Activated CD4-positive, alpha-beta T cell treated with anti-CD3 and anti-CD28 coated beads for 24 hours (primary cell): ENCODE measurements at places on chromosomes 2 and 18.

GRCh38 chr2:171547256-171547655 lies 25.0 kb downstream of the CYBRD1 start:
- DNase-seq: no peak

GRCh38 chr2:119730671-119731177 lies 29.0 kb upstream of the PTPN4 start:
- DNase-seq: no peak

DNA sequence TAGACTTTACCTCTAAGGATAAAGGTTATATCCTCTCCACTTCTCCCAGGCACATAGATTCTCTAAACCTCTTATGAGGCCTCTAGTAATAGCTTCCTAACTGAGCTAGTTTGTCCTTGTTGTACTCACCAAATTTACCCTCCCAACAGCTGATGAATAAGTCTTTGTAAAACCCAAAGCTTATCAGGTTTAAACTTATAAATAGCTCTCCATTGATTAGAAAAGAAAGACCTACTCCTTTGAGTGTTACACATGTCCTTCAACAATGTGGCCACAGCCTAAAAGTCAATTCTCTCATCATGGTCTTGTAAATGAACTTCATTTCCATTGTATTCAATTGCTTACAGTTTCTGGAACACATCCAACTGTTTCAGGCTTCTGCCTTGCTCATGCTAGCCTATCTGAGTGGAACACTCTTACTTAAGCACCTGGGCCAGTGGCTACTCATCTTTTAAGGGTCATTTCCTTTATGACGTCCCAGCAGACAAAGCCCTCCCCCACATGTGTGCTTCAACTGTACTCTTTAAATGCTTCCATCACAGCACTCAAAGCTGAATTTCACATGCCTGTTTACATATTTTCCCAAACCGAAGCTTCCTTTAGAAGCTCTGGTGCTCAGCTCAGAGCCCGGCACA lies 131.6 kb downstream of the CDH2 start:
- DNase-seq: no peak

GRCh38 chr2:60867848-60868247 lies 13.5 kb upstream of the REL start:
- no peak for DNase-seq

DNA sequence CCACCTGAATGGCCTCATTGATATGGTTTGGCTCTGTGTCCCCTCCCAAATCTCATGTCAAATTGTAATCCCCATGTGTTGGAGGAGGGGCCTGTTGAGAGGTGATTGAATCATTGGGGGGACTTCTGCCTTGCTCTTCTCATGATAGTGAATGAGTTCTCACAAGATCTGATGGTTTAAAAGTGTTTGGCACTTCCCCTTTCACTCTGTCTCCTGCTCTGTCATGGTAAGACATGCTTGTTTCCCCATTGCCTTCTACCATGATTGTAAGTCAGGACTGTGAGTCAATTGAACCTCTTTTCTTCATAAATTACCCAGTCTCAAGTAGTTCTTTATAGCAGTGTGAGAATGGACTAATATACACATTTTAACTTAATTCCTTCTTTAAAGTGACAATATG lies 146.8 kb upstream of the KCNJ3 start:
- no peak for DNase-seq

GRCh38 chr2:186771850-186772463 lies 77.0 kb downstream of the ZSWIM2 start:
- no peak for DNase-seq

GRCh38 chr2:190343536-190344275 lies at the start of gene INPP1:
Gene INPP1, plus strand, starts transcription at chr2:190343589. Its CDS starts 16,514 bp downstream, at chr2:190360103.
- DNase-seq: no peak

GRCh38 chr2:100193291-100193710 lies 50.9 kb upstream of the AFF3 start:
- no peak for DNase-seq

DNA sequence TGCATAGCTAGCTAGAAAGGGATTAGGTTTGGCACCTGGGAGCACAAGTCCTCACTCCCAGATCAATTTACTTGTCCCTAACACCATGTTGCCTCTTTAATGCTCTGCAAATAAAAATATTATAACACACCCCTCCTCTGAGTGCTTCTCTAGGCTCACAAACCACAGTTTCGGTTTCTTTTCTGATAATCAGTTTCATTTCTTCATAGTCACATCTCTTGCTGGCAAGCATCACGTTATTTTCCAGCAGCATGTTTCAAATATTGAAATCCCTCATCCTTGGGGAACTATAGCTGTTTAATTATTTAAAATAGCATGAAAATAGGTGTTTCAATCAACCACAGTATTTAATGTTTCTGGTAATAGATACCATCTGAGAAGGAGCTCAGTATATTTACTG lies 13.9 kb upstream of the SMCHD1 start:
- DNase-seq: no peak

- DNase-seq: no peak
Observed at GRCh38 chr2:127032621-127033020, 74.3 kb downstream of the BIN1 start.

DNA sequence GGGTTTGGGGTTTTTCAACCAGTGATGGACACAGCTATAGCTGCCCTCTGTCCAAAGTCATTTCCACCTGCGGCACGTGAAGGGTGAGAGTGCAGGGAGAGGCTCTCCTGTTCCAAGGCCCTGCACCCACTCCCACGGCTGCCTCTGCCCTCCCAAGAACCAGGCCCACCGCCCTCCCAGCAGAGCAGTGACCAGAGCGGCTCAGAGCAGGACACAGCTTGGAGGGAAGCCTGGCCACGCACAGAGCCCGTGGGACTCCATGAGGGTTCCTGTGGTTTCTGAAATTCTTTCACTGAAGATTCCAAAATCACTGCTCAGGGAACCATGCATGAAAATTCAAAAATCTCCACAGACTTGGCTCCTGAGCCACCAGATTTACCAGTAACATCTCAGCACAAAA lies 67.3 kb upstream of the SALL3 start:
- no peak for DNase-seq

DNA sequence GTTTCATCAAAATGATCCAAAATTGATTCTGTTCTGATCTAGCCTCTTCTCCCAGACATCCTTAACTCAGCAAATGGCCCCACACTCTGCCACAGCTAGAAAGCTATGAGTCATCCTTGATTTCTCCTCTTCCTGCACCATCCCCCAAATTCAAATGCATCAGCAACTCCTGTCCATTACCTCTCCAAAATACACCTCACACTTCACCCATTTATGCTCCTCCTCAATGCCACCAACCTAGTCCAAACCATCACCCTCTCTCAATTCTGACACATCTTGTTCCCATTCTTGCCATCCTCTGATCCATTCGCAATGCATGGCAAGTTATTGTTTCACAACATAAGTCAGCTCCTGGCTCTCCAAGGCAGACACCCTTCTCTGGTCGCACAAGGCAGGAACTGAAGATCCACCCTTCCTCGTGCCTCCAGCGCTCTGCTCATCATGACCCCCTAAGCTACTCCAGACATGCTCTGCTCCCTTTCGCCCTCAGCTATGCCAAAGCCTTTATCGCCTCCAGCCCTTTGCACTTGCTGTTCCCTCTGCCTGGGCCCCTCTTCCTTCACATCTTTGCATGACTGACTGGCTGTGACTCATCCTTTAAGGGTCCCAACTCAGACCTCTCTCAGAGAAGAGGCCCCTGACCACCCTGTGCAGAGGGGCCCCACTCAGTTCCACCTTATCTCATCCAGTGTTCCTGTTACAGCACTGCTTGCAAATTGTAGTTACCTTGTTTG lies 83.6 kb downstream of the MREG start:
- DNase-seq: no peak

DNA sequence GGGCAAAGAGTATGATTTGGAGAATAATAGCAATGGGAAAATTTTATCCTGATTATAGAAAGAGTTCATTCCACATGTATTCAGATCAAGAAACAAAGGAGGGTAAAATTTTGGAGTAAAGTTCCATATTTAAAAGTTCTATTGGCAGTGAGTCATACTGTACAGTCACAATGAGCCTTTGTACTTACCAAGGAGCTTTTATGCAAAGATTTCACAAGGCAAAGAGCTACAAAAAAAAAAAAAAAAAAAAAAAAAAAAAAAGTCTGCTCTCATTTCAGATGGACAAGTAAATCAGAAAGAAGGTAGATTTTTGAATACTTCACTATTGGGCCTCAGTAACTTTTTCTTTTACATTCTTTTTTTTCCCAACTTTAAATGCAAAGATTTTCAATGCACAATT lies 1802.2 kb upstream of the PIK3C3 start:
- DNase-seq: no peak

DNA sequence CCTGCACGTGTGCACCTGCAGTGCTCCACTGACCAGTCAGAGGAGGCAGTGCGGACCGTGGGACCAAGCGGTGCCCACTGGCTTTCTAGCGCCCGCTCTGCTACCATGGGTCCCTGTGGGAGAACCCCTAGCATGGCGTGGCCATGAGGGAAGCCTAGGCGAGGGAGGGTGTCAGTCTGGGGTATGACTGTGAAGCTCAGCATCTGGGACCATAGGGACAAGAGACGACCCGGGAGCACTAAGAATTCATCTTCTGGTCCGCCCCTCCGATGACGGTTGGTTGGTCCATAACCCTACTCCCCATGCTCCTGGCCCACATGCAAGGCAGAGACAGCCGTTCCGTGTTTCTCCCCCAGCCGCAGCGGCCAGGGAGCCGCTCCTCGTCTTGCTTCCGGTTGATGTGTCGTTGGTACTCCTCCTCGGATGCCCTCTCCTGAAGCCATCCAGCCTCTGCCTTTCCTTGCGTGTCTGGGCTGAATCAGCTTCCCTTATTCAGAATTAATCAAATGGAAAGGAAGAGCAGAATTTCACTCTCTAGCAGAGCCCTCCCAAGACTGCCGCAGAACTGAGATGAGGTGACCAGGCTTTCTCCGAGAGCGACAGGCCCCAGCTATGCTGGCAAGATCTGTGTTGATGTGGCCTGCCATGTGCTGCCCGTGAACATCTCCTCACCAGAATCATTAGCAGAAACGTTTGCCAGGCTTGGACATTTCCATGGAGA lies 23.0 kb downstream of the COX7A2L start:
- DNase-seq: no peak

GRCh38 chr2:15840148-15840547 lies 100.2 kb upstream of the MYCN start:
- no peak for DNase-seq

DNA sequence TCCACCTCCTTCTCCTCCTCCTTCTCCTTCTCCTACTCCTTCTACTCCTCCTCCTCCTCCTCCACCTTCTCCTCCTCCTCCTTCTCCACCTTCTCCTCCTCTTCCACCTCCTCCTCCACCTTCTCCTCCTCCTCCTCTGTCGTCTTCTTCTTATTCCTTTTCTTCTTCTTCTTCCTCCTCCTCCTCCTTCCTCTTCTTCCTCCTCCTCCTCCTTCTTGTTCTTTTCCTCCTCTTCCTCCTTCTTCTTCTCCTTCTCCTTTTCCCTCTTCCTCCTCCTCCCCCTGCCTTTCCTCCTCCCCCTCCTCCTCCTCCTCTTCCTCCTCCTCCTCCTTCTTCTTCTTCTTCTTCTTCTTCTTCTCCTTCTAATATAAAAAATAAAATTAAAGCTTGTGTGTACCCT lies 971.2 kb upstream of the PIK3C3 start:
- DNase-seq: no peak

GRCh38 chr2:189424961-189425360 lies 16.3 kb upstream of the WDR75 start:
- DNase-seq: no peak

DNA sequence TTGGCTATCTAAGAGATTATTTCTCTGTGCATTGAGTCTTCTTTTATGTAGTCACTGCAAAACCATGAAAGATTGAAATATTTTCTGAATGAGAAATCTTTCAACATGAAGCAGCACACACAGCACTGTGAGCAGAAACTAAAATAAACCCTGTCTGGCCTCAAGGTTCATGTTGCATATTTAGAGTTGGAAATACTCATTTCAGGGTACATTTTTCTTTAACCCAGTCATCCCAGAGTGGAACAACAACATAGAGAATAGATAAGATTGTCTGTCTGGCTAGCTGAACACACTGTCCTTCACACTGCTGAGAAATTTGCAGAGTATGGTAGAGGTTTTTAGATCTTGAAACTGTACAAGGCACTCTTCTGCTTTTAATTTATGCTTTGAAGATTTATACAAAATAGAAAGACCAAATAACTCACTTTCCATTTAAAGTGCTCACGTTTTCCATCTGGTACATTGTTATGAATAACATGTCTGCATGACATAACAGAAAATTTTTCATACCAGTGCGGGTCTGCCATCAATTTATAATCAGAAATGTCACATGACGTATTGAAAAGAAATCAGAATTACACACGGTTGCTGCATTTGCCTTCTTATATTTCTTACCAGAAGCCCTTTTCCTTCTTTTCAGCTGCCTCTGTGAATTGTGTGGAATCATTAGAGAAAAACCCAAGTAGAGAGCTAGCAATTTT lies 25.0 kb upstream of the FN1 start:
- no peak for DNase-seq

DNA sequence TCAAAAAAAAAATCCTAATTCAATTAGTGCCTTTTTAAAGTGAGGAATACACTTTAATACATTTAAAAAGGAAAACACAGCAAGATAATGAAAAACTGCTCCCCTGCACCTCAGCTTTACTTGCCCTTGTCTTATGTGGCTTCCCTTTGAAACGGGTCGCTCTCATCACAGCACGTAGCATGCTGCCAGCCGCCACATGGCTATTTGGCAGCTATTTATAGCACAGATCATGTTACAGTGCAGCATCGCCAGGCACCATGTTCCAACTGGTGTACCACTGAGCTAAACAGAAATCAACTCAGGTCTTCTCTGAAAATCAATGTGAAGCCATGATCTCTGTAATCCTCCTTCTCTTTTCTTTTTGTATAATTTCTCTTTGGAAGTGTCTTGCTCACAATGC lies 65.1 kb downstream of the TMEM182 start:
- no peak for DNase-seq

DNA sequence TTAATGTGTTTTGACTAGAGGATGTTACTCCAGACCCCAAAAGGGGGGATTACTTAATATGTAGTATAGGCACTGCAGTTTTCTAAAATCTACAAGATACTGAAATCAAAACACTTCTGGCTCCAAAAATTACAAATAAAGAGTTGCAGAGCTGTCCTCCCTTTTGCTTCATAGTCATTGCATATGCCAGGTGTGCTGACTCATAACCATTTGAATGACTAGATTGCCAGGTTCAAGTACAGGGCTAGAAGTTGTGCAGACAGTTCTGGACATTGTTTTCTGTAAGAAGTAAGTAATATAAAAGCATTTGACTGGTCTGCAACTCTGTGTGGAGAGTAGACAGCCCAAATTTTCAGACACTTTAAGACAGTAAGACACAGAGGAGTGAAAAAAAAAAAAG lies 6.7 kb downstream of the CWC22 start:
- no peak for DNase-seq

GRCh38 chr18:59719544-59720181 lies 22.4 kb upstream of the CCBE1 start:
- no peak for DNase-seq
